Stimulated activated effector memory CD8-positive, alpha-beta T cell treated with anti-CD3 and anti-CD28 coated beads, Interleukin-12 subunit alpha, Interleukin-12 subunit beta, amount 100 ng/mL, for 72 hours (primary cell): ENCODE measurements at places on chromosomes 1 and 21.

GRCh38 chr1:184387476-184388318, 868 bp downstream of the C1orf21 start:
- peak; percentile 18 for DNase-seq

DNA sequence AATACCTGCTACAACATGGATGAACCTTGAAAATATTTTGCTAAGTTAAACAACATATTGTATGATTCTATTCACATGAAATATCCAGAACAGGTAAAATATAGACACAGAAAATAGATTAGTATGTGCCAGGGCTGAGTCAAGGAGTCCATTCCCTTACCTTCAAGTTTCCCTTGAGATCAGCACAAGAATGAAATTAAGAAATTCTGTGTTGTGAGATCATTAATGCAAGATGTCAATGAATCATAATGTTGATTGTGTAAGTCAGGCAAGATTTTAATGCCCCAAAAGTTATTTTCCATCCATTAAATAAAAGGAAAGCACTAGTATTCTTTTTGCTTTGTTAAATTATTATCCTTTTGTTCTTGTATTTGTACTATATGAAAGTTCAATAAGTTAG, 139.4 kb downstream of the MRPL39 start:
- DNase-seq = no peak

- no peak for DNase-seq
These were observed 108.1 kb upstream of the GNG4 start for GRCh38 chr1:235757587-235758096.

- DNase-seq = no peak
These were observed 25.4 kb downstream of the EEIG2 start for GRCh38 chr1:108585313-108585712.

DNA sequence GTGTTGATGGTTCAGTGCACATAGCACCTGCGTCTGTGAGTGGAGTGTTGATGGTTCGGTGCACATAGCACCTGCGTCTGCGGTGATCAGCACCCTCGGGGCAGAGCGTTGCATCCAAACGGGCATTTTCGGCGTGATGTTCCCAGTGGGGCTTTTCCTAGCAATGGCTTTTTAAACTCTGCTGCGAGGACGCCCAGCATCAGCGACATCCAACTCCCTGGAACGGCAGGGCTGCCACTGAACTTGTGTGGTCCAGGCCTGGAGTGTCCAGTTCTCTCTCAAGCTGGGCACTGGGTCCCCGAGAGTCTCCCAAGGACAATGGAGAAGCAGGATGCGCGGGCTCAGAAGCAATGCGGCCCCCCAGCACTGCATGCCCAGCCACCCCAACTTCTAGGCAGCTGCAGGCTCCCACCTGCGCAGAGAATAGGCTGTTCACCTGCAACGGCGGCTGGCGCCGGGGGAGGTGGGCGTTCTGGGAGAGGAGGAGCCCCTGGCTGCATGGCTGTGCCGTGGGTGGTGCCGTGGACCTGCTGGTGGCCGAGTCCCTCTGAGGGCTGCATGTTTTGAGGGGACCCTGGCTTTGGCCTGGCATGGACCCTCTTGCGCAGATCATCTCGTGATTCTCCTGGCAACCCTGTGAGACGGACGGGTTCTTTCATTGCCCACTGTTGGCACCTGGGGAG, 10.1 kb upstream of the C1orf174 start:
- no peak for DNase-seq

DNA sequence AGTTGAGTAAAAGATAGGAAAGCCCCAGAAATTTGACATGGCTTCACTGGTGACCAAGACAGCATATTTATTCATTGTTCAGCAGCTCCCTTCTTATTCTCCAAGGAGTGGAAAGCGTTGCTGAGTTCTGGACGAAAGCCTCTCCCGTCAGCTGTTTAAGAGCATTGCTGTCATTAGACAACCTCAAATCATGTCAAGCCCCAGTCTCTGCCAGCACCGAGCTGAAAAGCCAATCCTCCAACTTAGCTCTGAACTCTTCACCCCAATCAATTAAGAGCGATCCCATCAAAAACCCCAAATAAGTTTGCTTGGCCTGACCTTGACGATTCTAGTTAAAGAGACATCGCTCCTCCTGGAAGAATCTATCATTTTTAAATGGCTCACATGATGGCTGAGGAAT, 110.8 kb downstream of the PLPP3 start:
- no peak for DNase-seq

DNA sequence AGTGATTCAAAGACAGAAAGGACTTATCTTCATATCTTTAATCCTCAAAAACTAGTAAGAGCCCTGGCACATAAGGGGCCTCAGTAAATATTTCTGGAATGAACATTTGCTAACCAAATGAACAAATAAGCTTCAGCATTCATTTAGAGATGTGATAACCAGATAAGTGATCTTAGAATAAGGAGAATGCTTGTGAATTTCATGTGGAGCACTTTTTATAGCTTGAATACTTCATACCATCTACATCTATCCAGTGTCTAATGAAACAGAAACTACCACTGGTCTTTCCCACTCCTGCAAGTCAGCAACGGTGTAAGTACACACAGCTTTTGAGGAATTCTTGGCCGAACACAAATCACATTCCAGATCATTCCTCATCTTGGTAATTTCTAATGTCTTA, 38.5 kb downstream of the EDEM3 start:
- DNase-seq = no peak

DNA sequence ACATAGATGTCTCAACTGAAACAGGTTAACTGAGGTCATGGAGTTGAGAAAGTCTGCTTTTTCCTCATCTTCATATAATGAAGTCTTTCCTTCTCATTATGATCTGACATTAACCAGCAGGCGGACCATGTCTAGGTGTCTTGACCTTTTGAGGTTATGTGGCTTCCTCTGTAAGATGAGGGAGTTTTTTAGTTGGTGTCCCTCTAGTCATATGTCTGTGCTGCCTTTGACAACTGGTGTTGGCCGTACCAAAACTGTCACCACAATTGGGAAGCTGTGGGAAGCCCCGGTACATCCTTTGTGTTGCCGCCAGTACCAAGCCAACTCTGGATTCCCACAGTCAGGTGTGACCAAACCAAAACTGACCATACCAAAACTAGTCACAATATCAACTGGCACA, 105.1 kb downstream of the PBX1 start:
- no peak for DNase-seq

- DNase-seq = peak; percentile 80
These were observed 474.5 kb downstream of the PTPRC start for GRCh38 chr1:199113265-199113869.

GRCh38 chr1:214338212-214338611, 57.3 kb downstream of the SMYD2 start:
- no peak for DNase-seq

- DNase-seq = no peak
These were observed 1186.5 kb upstream of the TMPRSS15 start for GRCh38 chr21:19590044-19590443.

DNA sequence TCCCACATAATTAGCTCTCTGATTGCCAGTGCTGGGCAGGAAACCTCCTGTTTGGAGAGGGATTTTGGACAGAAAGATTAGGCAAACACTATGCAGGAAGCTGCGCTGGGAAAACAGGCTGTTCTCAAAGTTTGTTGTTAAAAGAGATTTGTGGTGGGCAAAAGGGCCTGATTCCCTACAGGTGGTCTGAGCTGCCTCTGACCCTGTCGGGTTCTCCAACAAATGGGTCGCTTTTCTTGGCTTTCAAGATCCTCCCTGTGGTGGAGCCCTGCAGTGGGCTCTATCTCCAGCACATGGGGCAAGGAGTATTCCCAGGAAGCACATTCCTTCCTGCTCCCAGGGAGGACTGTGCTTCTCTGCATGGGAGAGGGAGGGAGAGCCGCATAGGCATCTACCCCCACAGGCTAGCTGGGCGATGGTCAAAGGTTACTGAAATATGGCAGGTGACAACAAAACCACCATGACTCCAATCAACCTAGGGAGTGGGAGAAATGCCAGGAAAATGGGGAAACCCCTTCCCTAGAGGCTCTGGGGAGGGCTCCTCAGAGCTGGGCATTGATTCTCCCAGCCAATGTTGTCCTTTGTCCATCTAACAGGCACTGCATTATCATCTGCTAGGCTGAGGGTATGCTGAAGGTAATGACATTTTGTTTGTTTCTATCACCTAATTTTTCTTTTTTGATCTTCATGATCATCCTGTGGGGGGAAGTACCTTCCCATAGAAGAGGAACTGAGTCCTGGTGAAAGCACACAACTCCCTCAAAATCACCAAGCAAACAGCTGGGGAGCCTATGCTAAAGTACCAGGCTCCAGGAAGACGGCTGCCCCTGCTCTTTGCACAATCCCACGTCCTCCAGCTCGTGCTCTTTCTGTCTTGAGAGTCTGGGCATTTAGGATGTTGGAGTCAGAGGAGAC, 85.3 kb downstream of the PLXNA2 start:
- no peak for DNase-seq

DNA sequence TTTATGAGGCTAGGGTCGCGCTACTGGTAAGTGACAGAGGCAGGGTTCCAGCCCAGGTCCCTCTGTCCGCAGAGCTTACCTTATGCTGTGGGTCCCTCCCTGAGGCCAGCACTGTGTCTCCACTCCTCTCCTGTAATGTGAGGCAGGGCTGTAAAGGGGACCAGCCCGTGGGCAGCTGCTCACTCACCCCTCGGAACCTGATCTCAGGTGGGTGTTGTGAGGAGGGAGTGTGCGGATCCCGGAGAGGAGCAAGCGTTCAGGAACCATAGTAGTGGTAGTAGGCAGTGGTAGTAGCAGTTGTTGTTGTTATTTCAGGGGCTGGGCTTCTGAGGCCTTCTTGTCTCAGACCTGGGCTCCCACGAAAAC, 1.7 kb downstream of the ZC3H12A start:
- peak; percentile 61 for DNase-seq

DNA sequence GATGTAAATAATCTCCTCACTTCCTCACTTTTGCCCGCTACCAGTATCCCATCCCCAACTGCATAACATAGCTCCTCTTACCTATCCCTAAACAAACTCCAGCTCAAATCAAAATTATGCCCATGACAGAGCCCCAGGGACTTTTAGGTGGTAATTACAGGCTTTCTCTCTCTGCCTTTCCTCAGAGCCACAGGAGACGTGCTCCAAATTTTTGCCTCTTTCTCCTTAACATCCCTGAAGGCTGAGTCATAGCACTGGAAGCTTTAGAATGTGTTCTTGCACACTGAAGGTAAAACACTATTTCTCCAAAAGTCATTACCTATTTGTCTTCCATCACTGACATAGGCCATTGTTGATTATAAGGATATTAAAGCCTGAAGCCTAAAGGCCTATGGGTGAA, 263.5 kb upstream of the PLD5 start:
- DNase-seq = no peak

- no peak for DNase-seq
These were observed 40.5 kb upstream of the NEK2 start for GRCh38 chr1:211715971-211716370.

DNA sequence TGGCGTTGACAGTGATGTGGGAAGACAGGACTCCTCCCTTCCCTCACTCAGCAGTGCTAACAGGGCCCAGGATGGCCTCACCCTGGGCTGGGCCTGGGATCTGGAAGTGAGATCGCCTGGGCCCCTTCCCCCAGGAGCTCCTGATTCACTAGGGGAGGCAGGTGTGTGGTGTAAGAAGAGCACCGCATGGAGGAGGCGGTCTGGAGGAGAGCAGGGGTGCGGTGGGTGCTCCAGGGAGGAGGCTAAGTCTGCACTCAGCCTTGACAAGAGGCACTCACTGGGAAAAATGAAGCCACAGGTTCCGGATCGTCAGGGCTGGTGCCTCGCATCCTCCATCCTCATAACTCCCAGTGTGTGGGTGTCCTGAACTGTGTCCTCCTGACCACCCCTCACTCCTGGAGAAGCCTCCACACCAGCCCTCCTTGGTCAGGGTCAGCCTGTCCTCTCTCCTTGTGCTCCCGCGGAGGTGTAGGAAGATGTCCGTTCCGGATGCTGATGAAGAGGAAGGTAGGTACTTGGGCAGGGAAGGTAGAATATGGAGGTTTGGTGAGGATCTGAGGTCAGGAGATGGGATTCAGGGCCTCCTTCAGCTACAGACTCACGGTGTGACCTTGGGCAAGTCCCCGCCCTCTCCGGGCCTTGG, 142.1 kb upstream of the WNT4 start:
- DNase-seq = no peak

DNA sequence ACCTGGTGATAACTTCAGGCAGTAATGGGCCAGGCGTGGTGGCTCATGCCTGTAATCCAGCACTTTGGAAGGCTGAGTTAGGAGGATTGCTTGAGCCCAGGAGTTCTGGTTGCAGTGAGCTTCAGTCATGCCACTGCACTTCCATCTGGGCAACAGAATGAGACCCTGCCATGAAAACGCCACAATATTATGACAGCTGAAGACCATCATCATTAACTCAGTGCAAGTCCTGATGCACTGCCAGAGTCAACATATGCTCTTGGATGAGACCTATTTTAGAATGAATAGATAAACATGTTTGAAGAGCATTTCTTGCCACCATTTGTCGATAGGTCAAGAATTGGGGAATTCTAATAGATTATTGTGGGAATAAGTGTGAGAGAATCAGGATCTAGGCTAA, 26.4 kb downstream of the HENMT1 start:
- DNase-seq = no peak
